Large intestine (tissue), 12 donors: ENCODE measurements at places on chromosomes 7 and 10. TPM values are rescaled to one million over a fixed set of nuclear protein-coding genes. Genes with fewer than 3 reads are reported as not detected.

DNA sequence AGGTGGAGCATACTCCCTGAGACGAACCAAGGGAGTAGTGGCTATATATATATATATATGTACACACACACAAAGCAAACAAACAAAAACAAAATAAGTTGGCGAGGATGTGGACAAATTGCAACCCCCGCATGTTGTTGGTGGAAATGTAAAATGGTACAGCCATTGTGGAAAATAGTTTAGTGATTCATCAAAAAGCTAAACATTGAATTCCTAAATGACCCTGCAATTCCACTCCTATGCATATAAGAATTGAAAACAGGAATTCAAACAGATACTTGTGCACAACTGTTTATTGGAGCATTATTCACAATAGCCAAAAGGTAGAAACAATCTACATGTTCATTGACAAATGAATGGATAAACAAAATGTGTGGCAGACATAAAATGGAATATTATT lies 407.9 kb downstream of the KCNMA1 start:
- no peaks in the 10 kb centered on the region for H3K36me3 ChIP-seq
- no peak overlapping the region for H3K4me3 ChIP-seq
- H3K27me3 ChIP-seq, result no peaks in the 10 kb centered on the region
- DNase-seq, result no peak
- H3K4me1 ChIP-seq, result no peaks in the 10 kb centered on the region
- no peak overlapping the region for H3K27ac ChIP-seq

DNA sequence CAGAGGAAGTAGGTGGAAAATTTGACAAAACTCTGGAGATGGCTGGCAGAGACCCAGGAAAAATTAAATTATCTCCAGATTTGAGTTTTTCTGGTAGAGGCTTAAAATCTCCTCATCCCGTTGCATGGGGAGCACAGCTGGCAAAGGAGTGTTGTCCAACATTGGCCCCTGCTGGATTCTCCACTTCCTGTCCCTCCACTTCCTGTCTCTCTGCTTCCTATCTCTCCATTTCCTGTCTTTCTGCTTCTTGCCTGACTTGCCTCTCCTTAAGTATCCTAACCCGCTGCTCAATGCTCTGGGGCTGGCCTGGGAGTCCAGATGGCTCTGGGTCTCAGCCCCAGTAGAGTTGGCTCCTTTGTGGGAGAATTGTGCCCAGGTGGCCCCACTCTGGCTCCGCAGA lies 65.8 kb upstream of the EMX2 start:
- DNase-seq, result no peak
- no peak overlapping the region for H3K27ac ChIP-seq
- no peaks in the 10 kb centered on the region for H3K4me1 ChIP-seq
- H3K27me3 ChIP-seq, result peaks cover 7% of the 10 kb centered on the region
- no peak overlapping the region for H3K4me3 ChIP-seq

GRCh38 chr7:135285547-135286233 lies 52.1 kb downstream of the STRA8 start:
- no peaks in the 10 kb centered on the region for H3K36me3 ChIP-seq
- no peak overlapping the region for H3K27ac ChIP-seq
- H3K27me3 ChIP-seq, result no peaks in the 10 kb centered on the region
- no peak for DNase-seq

GRCh38 chr7:15684111-15684800 lies 2.2 kb downstream of the MEOX2 start:
- H3K27me3 ChIP-seq, result peaks cover 53% of the 10 kb centered on the region
- H3K27ac ChIP-seq, result no peak overlapping the region
- peaks cover 19% of the 10 kb centered on the region for H3K4me1 ChIP-seq
- H3K4me3 ChIP-seq, result no peak overlapping the region
- DNase-seq, result no peak
- H3K36me3 ChIP-seq, result no peaks in the 10 kb centered on the region

GRCh38 chr10:49579621-49580020 lies 30.5 kb upstream of the SLC18A3 start:
- H3K4me3 ChIP-seq, result no peak overlapping the region
- no peak overlapping the region for H3K27ac ChIP-seq
- no peaks in the 10 kb centered on the region for H3K27me3 ChIP-seq
- DNase-seq, result no peak
- H3K36me3 ChIP-seq, result no peaks in the 10 kb centered on the region
- H3K4me1 ChIP-seq, result no peaks in the 10 kb centered on the region

DNA sequence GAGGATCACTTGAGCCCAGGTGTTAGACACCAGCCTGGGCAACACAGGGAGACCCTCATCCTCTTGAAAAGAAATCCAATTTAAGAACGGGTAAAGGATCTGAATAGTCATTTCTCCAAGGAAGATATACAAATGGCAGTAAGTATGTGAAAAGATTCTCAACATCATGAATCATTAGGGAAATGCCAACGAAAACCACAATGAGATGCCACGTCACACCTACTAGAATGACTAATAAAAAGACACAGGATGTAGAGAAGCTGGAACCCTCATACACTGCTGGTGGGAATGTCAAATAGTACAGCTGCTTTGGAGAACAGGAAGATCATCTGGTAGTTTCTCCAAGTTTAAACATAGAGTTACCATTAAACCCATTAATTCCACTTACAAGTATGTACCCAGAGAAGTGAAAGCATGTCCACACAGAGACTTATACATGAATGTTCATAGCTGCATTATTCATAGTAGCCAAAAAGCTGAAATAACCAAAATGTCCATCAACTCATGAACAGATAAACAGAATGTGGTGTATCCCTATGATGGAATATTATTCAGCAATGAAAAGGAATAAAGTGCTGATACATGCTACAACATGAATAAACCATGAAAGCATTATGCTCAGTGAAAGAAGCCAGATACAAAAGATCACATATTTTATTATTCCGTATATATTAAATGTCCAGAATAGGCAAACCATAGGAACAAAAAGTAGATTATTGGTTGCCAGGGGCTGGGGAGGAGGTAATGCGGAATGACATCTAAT lies 13.1 kb upstream of the ZMIZ2 start:
- no peaks in the 10 kb centered on the region for H3K4me1 ChIP-seq
- no peaks in the 10 kb centered on the region for H3K36me3 ChIP-seq

DNA sequence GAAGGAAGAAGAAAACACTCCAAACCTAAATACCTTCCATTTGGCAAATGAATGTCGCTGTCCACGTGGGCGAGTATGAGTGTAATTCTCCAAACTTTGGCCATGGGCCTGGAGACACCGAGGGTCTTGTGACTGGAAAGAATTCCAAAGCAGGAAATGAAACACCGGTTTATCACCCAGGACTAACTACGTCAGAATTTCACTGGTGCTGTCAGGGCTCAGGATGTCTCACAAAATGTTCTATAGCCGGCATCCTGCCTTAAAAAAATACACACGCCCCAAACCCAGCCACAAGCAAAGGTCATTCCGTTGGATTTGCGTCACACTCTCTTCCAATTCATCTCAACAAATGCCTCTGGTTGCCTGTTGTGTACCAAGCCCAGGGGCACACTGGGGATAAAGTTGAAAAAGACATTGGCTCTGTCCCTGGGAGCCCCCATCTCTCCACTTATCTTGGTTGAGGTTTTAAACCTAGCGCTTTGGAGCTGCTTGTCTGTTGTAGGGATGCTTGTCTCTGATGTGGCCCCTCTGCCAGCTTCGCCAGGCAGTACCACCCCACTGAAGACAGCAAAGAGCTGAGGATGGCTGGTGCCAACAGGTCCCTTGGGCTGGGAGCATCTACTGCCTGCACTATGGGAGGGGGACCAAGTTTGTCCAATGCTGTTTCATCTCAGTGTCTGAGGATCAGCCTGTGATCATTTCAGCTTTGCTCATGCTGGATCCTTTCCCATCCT lies 31.2 kb downstream of the GSTO2 start:
- DNase-seq, result peak; percentile 37
- H3K36me3 ChIP-seq, result no peaks in the 10 kb centered on the region
- H3K4me1 ChIP-seq, result peaks cover 4% of the 10 kb centered on the region
- H3K27ac ChIP-seq, result peak overlapping the region; percentile 54

GRCh38 chr7:144641389-144642044 lies 194.3 kb downstream of the TPK1 start:
- no peak overlapping the region for H3K27ac ChIP-seq
- no peaks in the 10 kb centered on the region for H3K36me3 ChIP-seq
- H3K4me1 ChIP-seq, result no peaks in the 10 kb centered on the region
- no peak for DNase-seq
- H3K4me3 ChIP-seq, result no peak overlapping the region

GRCh38 chr10:5764422-5765297 lies 48.6 kb downstream of the GDI2 start:
- DNase-seq, result no peak
- no peak overlapping the region for H3K27ac ChIP-seq
- H3K36me3 ChIP-seq, result peaks cover 78% of the 10 kb centered on the region
- no peak overlapping the region for H3K4me3 ChIP-seq
- H3K27me3 ChIP-seq, result no peaks in the 10 kb centered on the region

DNA sequence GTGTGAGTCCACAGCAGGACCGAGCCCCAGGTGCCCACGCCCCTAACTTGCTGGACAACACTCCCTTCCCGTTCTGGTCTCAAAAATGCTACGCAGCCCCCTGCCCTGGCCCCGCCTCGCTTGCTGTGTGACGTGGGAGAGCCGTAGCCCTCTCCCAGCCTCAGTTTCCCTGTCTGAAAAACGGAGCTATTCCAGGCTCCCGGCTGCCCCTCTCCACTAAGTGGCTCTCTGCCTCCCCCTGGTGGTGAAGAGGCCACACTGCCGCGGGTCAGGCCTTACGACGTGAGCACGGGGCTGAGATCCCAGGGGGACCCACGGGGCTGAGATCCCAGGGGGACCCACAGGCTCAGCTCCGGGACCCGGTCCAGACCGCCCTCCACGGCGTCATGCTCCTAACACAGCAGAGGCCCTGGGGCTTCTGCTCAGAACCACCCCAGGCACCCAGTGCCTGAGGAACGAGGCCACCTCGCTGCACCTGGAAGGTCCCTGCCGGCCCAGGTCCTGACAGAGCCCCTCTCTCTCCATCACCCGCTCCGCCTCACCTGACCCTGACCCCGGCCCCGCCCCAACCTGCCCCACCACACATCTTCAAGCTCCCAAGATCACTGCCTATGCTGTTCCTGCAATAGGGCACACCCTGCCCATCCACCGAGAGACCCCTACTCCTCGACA lies 26.7 kb downstream of the MICALL2 start:
- peaks cover 18% of the 10 kb centered on the region for H3K27me3 ChIP-seq
- H3K36me3 ChIP-seq, result peaks cover 16% of the 10 kb centered on the region
- peaks cover 3% of the 10 kb centered on the region for H3K4me1 ChIP-seq
- no peak overlapping the region for H3K27ac ChIP-seq
- H3K4me3 ChIP-seq, result no peak overlapping the region
- peak; percentile 38 for DNase-seq

DNA sequence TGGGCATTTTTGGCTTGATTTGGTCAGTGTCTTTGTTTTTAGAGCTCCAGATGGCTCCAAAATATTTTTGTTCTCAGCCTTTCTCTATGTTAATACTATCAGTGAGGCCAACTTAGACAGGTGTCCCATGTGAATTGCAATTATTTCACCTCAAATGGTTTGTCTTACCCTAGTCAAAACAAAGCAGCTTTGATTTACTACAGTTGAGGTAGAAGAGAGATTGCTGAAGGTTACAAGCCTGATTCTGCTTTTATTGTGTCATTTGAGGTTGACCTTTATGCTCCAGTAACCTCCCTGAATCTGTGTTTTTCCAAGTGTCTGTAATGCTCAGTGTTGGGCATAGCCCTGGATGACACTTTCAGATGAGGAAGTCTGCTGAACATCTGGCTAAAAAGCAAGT lies 882.9 kb downstream of the NRG3 start:
- no peak for DNase-seq
- H3K4me3 ChIP-seq, result no peak overlapping the region
- H3K27ac ChIP-seq, result no peak overlapping the region
- H3K4me1 ChIP-seq, result no peaks in the 10 kb centered on the region
- H3K36me3 ChIP-seq, result no peaks in the 10 kb centered on the region
- H3K27me3 ChIP-seq, result no peaks in the 10 kb centered on the region

GRCh38 chr10:129375912-129376311 lies 91.1 kb upstream of the MGMT start:
- H3K36me3 ChIP-seq, result no peaks in the 10 kb centered on the region
- no peaks in the 10 kb centered on the region for H3K4me1 ChIP-seq
- no peak overlapping the region for H3K27ac ChIP-seq
- no peaks in the 10 kb centered on the region for H3K27me3 ChIP-seq
- no peak for DNase-seq

Gene LIPJ
- polyA plus RNA-seq, result 0.10 TPM

Gene COL17A1
- 8.8 TPM for polyA plus RNA-seq

Gene TCAF2
- 0.99 TPM for polyA plus RNA-seq
